Activated naive CD4-positive, alpha-beta T cell (primary cell): ENCODE measurements at places on chromosomes 1 and 21.
A peak's percentile ranks its signal among the peaks of the same experiment; 100 is the strongest.

- DNase-seq = no peak
These were observed 70.7 kb downstream of the PLPPR4 start for GRCh38 chr1:99334991-99335390.

- DNase-seq = no peak
These were observed 31.6 kb upstream of the PADI6 start for GRCh38 chr1:17340358-17340757.

DNA sequence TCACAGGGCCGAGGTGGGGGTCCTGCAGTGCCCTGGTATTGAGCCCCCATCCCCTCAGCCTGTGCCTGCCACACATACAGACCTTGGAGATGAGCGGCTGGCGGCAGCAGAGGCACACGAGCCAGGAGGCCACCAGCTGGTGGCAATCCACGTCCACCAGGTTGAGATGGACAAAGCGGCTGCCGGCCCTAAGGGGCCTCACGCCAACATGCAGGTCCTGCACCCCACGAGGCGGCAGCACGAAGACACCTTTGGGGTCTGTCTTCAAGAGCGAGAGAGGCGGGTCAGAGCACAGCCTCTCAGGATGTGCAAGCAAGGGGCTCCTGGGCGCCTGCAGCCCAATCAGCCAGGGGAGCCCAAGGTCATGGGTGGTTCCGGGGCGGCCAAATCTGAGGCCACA, 128.0 kb downstream of the NPHP4 start:
- no peak for DNase-seq

- DNase-seq = peak; percentile 35
These were observed 453 bp downstream of the PABPC4 start for GRCh38 chr1:39576016-39576657.

DNA sequence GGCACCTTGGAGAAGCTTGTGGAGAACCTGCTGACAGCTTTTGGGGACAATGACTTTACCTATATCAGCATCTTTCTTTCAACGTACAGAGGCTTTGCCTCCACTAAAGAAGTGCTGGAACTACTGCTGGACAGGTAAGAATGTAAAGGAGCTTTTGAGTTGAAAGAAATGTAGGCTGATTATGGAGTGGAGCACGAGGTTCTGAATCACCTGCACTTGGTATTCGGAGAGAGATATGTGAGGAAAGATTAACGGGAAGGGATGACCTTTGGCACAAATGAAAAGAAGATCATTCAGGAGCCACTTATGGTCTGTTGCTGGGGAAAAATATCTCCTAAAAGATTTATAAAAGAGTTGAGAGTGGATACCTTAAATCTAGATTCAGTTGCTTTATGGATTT, 42.7 kb downstream of the RGL1 start:
- DNase-seq = no peak

- no peak for DNase-seq
These were observed 328.6 kb upstream of the C1orf87 start for GRCh38 chr1:60402216-60402615.

GRCh38 chr1:193487722-193488121, 301.3 kb upstream of the B3GALT2 start:
- no peak for DNase-seq

DNA sequence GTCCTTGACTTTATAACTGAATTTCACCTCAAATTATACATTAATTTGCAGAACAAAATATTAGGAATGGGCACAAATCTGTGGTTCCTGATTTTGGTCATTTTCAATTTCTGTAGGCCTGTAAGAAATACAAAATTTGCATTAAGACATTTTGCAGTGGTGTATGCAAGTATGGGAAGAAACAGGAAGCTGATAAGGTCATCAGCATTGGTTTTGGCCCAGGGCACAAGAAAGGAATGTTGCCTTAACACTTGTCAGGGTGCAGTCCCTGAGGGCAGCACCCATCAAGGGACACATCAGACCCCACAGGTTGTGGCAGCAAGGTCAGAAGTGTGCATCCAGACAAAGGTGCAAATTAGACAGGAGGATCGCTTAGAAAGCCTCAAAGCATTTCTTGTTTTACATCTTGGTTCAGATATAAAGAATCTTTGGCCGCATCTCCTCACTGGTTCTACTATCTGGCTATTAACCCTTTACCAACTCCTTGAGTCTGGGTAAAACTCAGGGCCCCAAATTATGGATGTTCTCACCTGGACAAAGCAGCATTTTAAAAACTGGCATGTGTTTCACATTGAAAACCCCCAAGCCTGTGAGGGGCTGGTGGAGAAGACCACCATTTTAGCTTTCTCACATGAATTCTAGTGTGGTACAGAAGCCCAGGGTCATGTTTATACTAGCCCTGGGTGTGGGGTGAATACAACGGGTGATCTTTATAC, 182.4 kb downstream of the CDC7 start:
- no peak for DNase-seq
